ENCODE measurements at places on chromosomes 2 and 18.

- no peak for DNase-seq
Observed at GRCh38 chr2:180015951-180016709, 9.0 kb upstream of the CWC22 start.

DNA sequence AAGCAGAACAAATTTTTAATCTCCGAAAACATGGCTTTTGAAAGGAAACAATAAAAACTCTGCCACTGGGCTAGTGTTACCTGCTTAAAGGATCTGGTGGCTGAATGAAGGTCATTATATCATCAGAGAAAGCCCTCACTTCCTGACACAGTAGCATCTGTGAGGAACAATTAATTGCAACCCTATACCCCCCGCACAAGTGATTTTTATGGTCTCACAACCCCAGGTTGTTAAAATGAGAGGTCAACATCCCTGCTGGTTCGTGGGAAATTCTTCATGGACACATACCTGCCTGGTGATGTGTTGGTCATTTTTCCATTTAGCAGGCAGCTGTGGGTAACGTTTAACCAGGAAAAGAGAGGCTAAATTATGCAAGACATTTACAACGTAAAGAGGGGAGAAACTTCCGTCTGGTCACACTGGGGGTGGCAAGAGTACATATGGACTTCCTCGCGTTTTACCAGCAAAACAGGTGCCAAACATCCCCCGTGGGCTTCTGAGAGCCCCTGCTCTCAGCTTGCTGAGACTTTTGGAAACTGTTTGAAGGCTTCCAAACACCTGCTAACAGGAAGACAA is 29.2 kb downstream of the NIFK start:
- no peak for DNase-seq

- no peak for DNase-seq
Observed at GRCh38 chr2:22521620-22522019, 863.4 kb upstream of the KLHL29 start.

DNA sequence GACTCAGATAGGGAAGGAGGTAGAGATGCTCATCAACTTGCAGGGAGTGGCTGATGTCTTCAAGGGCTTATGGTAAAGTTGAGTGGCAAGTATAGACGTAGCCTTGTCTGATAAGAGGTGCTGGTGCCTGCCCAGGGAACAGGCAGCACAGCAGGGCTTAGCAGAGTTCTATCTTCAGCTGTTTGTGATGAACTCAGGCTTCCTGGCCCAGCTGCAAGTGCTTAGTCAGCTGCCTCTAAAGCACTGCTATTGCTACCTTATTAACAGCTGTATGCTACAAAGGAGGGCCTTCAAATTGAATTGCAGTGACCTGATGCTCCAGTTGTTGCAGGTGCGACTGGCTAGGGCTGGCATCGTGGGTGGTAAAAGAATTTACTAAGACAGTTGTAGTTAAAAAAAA is 82.1 kb downstream of the TSN start:
- no peak for DNase-seq

- DNase-seq = no peak
Observed at GRCh38 chr2:134123332-134123731, 130.5 kb upstream of the MGAT5 start.

DNA sequence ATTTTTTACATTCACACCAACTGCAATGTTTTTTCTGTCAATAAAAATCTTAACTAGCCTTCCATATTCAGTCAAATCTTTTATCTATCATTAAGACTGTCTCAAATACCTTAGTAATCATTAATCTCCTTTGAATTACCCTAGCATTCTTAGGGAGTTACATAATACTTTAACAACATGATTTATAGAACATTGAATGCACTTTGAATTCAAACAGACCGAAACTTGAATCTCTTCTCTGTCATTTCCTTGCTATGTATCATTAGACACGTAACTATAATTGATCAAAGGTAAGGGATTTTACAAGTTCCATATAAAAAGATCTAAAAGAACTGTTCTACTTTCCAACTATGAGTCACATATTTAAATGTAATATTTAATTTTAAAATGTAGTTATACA is 330.9 kb downstream of the RIT2 start:
- no peak for DNase-seq

GRCh38 chr2:15769676-15770547 is 170.4 kb upstream of the MYCN start:
- DNase-seq = no peak

DNA sequence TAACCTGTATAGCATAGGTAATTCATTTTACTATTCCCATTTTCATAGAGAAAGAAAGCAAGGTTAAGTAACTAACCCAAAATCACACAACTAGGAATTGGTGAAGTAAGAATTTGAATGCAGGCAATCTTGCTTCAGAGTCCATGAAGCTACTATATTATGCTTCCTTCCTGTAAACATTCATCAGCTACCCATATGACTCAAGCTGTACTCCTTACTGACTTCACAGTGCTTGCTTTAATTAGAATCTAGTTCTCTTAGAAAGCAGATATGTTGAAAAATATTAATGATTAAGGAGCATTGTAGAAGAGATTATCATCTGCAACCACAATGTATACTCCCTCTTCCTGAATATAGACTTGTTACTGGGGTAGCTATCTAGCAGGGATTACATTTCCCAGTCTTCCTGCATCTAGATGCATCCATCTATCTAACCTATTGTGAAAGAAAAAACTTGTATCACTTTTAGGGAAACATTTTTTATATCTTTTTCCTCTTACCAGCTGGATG is 961.6 kb upstream of the CHAC2 start:
- DNase-seq = no peak

GRCh38 chr2:231909631-231910030 is 16.6 kb downstream of the NPPC start:
- no peak for DNase-seq

GRCh38 chr2:132538331-132538855 is 121.8 kb downstream of the GPR39 start:
- no peak for DNase-seq

GRCh38 chr2:103982691-103983090 is 871.2 kb upstream of the POU3F3 start:
- no peak for DNase-seq

- DNase-seq = no peak
Observed at GRCh38 chr2:37085731-37086147, 1.4 kb downstream of the GPATCH11 start.

- no peak for DNase-seq
Observed at GRCh38 chr18:33805592-33805991, 227.6 kb downstream of the ASXL3 start.

GRCh38 chr2:187115627-187116026 is 266.7 kb upstream of the ZSWIM2 start:
- DNase-seq = no peak

DNA sequence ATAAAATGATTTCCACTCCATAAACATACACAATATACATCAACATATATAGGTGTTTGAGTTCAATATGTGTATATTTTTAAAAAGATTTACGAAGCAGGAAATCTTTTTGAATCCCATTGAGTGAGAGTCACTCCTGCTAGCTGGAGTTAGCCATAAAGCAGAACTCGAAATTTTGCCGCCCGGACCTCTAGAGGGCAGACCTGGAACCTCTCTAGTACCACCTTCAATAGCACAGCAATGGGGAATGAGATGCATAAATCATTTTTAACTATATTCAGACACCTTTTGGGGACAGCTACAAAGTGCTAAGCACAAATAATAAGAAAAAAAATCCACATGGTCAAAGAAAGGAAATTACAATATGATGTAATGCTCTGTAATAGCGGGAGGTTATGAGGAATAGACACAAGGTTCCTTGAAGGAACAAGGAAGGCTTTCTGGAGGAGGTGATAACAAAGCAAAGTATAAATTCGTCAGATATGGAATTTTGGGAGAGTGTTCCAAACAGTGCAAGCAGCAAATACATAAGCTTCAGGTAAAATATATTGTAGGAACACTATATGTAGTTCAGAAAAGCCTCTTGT is 533.4 kb downstream of the ERBB4 start:
- DNase-seq = no peak

GRCh38 chr2:185373229-185373628 is 365.4 kb upstream of the FSIP2 start:
- no peak for DNase-seq

DNA sequence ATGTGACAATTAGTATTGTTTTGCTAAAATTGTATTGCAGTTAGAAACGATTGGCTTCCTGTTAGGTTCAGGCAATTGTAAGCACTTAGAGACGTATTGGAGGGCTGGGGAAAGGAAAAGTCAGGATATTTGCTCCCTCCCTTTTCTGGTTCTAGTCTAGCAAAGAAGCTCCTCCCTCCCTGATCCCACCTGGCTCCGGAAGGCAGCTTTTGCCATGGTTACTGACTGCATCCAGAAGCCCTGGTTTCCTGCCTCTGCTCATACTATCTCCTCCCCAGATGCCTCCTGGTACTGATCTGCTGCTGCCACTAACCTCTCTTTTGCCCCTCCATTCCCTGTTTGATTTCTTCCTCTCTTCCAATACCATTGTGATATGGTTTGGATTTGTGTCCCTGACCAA is 275.9 kb downstream of the MREG start:
- DNase-seq = no peak

DNA sequence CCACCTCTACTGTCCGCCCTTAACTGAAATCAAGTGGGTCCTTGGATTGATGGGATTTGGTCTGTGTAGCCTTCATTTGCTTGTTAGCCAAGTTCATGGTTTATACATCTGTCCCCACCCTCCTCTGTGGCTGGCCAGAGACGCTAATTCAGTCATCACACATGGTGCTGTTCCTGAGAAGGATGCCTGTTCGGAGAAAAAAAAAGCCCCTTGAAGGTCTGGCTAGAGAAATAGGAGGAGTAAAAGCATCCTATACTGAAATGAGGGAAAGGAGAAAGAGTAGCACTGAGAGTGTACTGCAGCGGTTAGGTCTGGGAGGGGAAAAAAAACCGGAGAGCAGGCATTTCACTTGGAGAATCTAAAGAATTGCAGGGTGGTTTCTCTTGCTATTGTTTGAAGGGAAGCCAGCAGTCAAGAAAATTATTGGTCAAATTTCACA is 180.6 kb upstream of the EPAS1 start:
- no peak for DNase-seq

Measured in cortex of kidney (tissue), 1 donor.